Endothelial cell of umbilical vein (primary cell): ENCODE measurements at places on chromosomes 1 and 21. TPM values are rescaled to one million over a fixed set of nuclear protein-coding genes. Genes with fewer than 3 reads are reported as not detected.

DNA sequence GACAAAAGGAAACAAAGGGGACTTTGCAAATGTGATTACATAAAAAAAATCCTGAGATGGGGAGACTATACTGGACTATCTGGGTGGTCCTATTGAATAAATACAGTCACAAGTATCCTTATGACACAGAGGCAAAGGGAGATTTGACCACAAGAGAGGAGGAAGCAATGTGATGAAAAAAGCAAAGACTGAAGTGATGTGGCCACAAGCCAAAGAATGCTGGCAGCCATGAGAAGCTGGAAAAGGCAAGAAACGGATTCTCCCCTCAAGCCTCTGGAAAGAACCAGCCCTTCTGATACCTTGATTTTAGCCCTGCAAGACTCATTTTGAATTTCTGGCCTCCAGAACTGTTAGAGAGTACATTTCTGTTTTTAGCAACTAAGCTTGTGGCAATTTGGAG is 36.4 kb downstream of the OLFML2B start:
- no peak for DNase-seq

DNA sequence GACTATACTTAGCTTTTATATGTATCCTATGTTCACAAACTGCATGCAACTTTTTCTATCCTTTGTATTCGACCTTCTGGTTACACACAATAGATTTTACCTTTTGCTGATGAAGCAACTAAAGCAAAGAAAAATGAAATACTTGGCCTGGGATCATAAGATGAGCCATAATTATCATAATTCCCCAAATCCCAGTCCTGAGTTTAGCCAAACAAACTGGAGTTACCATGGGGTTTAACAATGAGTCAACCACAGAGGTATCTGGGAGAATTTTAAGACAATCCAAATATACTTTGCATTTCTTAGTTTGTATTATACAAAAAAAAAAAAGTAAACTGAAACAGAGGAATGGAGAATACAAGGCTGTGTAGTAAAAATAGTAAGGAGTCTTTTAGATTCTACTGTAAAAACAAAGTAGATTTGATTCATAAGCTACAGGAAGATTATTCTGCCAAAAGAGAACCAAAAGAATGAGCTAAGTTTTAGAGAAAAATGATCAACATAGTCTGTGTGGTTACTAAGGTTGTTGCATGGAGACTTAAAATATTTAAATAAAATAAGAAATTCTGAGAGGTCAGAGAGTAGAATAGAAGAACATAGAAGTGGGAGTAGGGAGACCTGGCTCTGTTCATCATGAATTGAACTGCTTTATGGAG is 60.4 kb upstream of the GORAB start:
- DNase-seq, result no peak

- DNase-seq, result no peak
Measured at GRCh38 chr21:15422783-15423182, 307.0 kb upstream of the USP25 start.

DNA sequence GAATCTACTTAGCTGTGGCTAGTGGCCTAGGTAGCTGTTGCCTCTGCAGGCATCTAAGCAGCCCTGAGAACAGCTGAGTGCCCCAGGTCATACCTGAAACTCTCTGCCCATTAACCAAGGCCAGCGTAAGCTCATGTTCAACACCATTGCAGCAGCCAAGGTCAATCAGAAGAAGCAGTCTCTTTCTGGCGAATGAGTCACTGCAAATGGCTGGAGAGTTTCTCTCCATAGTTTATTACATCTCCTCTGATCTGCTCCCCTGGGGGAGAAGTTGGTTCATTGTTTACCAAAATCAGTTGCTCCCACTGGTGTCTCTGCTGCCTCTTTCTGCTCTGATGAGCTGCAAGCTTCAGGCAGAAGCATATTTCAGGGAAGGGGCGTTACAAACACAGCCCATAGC is 6.9 kb upstream of the BCL9 start:
- DNase-seq, result no peak

GRCh38 chr21:42363312-42363711 is 3.0 kb downstream of the TFF1 start:
- no peak for DNase-seq

CD247 gene
- polyA plus RNA-seq, result not detected in 2 replicates

MX2 gene
- 0.01 and 0.10 TPM in 2 replicates for polyA plus RNA-seq

RGS7 gene
- polyA plus RNA-seq, result 0.33 and 0.43 TPM in 2 replicates

KCND3 gene
- polyA plus RNA-seq, result 0.03 TPM in 1 of 2 replicates, not detected in the other

LRRIQ3 gene
- 0.16 and 0.21 TPM in 2 replicates for polyA plus RNA-seq
